ENCODE measurements at places on chromosomes 6 and 20.

GRCh38 chr20:62428002-62428372, 648 bp upstream of the RBBP8NL start:
- DNase-seq, result no peak

DNA sequence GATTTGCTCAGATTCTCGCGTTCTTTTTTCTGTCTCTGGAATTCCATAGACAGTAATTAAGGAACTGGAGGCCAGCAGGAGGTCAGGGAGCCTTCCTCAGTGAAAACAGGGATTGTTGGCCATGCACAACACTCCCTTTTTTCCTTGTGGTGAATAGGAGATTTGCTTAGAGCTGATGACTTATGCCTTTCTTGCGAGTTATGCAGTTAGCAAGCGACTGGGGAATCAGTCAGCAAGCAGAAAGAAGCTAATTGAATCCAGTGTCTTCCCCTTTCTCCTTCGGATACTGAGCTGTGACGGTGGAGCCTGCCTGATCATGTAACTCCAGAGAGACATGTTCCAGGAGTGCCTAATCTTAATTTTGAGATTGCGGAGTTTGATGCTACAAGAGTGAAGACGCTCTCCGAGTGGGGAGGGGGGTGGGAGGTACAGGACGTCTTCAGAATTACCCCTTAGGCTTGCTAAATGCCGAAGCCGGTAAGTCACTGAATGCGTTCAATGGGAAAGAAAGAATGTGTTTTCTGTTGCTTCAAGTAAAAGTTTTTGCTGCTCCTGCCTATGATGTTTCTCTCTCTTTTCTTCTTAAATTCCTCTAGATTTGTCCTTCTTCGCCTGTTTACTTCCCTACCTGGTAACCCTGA, 165.9 kb downstream of the SASH1 start:
- peak; percentile 60 for DNase-seq

DNA sequence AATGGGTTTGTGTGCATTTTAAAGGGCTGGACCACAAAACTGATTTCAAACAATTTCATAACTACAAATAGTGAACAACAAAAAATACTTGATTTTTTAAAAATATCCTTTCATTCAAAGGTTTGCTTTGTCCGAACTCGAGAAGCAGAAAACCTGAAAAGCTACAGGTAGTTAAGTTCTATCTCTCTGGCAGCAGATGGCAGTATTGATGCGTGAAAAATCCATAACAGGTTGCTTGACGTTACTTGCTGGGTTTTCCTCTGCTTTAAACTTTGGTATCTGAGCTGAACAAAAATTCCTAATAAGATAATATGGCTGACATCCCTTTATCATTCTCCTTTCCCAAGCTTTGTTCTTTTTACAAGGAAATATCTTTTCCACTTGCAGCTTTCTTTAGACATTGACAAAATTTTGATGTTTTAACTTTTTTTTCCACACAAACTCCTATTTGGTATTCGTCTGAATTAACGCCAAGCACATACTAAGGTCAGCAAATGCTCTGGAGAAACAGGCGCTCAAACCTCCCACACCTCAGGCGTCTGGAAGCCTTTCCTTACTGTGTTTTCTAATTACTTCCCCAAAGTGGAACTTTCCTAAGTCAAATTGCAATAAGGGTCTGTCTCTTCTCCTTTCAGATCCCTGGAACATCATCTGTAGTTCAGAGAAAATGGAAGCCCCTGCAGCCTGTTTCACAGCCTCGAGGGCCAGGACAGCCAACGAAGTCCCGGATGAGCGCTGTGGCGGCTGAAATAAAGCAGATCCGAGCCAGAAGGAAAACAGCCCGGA, 50.3 kb upstream of the GFRAL start:
- peak; percentile 75 for DNase-seq

- DNase-seq, result no peak
Measured at GRCh38 chr6:155695495-155695894, 239.9 kb upstream of the NOX3 start.

GRCh38 chr6:27668442-27669294, 195.8 kb upstream of the ZNF184 start:
- DNase-seq, result no peak

- DNase-seq, result no peak
Measured at GRCh38 chr6:150639823-150640331, 40.2 kb downstream of the PLEKHG1 start.

GRCh38 chr6:48928937-48929336, 534.1 kb downstream of the MMUT start:
- no peak for DNase-seq

DNA sequence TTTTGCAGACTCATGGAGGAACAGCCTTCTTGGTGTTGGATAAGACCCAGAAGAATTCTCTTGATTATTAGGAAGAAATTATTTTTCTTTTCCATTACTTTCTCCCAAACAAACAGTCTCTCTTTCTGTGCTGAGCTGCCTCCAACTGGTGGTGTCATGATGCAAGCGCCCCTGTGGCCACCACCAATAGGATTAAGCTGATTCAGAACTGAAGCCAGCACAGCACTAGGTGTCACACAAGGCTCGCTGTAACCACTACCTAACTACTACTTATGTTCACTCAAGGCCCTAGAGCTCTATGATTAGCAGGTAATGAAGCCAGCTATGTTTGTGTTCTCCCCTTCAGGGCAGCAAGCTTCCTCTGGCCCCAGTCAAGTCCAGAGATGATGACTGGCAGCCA, 123.4 kb downstream of the HTR1B start:
- DNase-seq, result no peak
